H1 (cell line): ENCODE measurements at places on chromosomes 7 and 10.

GRCh38 chr7:149559711-149560110, 62.1 kb upstream of the ZNF746 start:
- DNase-seq: no peak

- no peak for DNase-seq
Observed at GRCh38 chr7:135801877-135802276, 53.3 kb upstream of the FAM180A start.

GRCh38 chr7:45026984-45027773, 27.2 kb downstream of the CCM2 start:
- no peak for DNase-seq

DNA sequence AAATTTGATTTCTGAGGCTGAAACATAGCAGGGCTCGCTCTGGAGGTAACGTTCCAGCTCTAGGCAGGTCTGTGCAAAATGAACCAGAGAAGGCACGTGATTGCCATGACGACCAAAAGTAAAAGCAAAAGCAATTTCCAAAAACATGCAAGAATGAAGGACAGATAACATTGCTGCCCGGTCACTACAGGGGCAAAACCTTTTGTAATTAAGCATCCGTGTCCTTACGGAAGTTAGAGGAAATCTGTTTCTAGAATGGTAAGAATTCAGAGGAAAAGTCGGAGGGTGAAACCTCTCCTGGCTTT, 2.9 kb downstream of the KLF6 start:
- DNase-seq: no peak

- no peak for DNase-seq
Observed at GRCh38 chr10:131817866-131818509, 82.8 kb upstream of the PPP2R2D start.

DNA sequence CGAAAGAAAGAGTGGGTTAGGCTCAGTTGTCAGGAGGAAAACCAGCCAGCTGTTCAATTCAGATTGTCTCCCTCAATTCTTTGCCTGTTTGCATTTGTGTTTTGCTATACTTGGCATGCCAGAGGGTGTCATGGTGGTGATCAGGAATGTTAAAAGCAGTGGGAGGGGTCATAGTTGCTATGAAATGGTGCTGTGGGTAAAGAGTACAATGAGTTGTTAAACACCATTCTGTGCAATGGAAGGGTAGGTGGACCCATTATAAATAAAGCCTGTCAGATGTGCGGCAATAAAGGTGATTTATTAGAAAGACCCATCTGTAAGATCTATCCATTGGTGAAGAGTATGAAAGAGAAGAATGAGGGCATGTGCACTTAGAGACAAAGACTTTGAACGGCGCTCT, 82.2 kb downstream of the MRPL32 start:
- no peak for DNase-seq

DNA sequence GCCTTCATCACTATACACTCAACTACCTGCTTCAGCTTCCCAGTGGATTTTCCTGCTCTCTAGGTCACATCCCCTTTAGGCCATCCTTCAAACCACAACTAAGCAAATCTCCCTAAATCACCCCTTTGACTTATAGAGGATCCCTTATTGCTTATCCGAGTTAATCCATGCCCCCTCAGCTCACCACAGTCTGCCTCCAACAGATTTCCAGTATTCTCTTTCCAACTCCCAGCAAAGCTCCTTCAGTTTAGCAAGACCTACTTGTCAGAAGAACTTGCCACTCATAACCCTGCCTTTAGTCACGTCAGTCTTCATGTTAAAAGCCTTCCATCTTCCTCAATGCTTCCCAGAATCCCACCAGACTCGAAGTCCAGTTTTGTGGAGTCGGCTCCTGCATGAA, 38.6 kb downstream of the RAPGEF5 start:
- DNase-seq: no peak

- DNase-seq: peak; percentile 86
Observed at GRCh38 chr7:149209518-149210269, 14.3 kb downstream of the ZNF282 start.

- no peak for DNase-seq
Observed at GRCh38 chr10:69043931-69044531, 43.9 kb upstream of the SRGN start.

- no peak for DNase-seq
Observed at GRCh38 chr7:41574377-41574776, 128.5 kb downstream of the INHBA start.

- no peak for DNase-seq
Observed at GRCh38 chr7:97269741-97270140, 152.2 kb downstream of the SDHAF3 start.

DNA sequence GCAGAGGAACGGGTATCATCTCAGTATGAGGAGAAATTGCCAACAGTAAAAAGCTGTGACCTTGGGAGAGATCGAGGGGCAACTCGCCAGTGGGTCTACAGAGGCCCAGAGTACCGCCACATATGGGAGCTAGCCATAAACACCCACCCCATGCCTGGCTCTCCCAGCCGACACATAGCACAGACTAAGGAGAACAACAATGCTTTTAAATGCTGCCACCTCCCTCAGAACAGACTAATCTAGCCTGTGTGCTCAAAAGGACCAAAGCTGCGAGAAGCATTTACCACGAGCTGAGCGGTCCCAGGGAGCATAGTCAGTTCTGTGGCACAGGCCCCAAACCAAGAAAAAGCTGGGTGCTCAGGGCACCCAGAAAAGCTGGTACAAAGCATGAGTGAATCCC, 73.3 kb downstream of the LSM5 start:
- DNase-seq: no peak

- no peak for DNase-seq
Observed at GRCh38 chr7:30027740-30028215, 434 bp upstream of the PLEKHA8 start.

- no peak for DNase-seq
Observed at GRCh38 chr10:29023678-29024077, 265.2 kb upstream of the LYZL1 start.
